Stimulated activated CD8-positive, alpha-beta memory T cell treated with anti-CD3 and anti-CD28 coated beads, Interleukin-2, amount 100 ng/mL, for 1 hour (primary cell): ENCODE measurements at places on chromosomes 1 and 21.

DNA sequence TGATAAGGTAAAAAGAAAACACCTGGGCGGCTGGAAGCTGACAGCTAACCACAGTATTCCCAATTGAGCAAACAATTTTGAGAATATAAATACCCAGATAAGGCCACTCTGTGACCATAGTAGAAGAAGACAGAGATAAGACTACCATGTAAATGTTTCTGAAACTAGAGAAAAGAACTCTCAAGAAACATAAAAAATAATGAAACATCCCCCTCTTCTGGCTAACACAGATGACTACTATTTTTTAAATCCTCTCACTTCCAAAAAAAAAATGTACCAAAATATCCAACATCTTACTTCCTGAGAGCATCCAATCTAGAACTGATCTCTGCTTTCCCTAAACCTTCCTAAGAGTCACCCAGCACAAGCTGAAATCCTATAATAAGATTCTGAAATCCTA is 125.9 kb downstream of the HFM1 start:
- DNase-seq: no peak

DNA sequence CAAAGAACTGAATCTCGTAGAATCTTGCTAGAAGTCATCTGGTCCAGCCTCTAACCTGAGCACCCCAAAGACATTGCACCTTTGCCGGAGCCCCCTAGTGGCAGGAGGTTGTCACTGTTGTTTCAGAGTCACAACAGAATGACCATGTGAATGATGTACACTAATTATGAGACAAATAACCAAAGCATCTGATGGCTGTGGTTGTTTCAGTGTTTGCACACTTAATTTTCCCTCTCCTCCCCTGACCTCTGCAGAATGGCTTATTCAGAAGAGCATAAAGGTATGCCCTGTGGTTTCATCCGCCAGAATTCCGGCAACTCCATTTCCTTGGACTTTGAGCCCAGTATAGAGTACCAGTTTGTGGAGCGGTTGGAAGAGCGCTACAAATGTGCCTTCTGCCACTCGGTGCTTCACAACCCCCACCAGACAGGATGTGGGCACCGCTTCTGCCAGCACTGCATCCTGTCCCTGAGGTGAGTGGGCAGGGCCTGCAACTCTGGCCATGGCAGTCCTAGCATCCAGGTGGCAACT is 26.4 kb downstream of the TRAF5 start:
- peak; percentile 20 for DNase-seq

- DNase-seq: no peak
Measured at GRCh38 chr1:192108161-192108560, 50.1 kb upstream of the RGS18 start.

DNA sequence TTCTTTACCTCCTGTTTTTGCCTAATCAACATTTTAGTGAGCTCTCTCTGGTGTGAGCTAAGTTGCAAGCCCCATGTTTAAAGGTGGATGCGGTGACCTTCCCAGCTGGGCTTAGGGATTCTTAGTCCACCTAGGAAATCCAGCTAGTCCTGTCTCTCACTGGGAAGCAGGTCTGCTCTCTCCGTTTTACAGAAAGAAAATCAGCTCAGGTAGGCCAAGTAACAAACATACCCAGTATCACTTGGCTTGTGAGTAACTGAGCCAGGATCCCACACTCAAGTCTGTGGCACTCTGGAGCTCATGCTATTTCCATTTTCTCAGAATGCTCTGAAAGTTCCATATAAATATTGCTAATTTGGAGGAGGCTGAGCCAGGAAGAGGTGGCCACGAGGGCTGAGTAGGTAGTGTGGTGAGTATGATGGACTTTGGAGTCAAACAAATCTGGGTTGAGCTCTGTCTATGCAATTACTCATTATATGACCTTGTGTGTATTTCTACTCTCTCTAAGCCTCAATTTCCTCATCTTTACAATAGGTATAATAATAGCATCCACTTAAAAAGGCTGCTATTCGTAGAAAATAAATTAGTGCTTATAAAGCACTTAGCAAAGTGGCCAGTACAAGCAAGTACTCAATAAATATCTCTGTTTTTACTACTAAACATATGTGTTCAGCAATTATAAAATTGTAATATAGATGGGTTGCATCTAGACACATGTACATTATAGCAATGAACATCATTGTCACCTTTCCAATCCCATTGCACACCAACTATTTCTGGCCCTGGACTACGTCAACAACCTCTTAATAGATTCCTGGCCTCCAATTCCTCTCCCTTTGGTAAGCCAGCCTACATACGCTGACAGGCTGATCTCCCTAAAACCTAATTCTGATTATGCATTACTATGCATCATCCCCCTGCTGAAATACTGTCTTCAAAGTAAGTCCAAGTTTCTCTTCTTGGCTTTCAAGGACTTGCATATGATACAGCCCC is 32.7 kb upstream of the DHCR24 start:
- DNase-seq: no peak

DNA sequence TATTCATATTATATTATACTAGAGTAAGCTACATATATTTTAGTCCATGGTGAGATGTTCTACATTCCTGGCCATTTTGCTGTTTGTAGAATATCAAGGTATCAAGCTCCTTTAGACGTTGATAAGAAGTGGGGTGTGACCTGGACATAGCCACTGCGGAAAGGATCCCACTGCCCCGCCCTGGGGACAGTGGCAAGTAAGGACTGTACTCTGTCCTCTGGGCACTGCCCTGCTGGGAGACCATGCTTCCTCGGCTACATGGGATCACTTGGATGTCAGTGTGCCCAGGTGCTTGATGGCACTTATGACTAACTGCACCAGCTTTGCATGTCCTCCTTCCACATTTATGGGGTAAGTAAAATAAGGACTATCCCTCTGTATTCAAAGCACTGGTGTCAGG is 46.3 kb upstream of the NTPCR start:
- no peak for DNase-seq

- DNase-seq: no peak
Measured at GRCh38 chr1:150282558-150282958, 204 bp downstream of the CIART start.

GRCh38 chr1:19073311-19074186 is 117.1 kb upstream of the IFFO2 start:
- DNase-seq: no peak

DNA sequence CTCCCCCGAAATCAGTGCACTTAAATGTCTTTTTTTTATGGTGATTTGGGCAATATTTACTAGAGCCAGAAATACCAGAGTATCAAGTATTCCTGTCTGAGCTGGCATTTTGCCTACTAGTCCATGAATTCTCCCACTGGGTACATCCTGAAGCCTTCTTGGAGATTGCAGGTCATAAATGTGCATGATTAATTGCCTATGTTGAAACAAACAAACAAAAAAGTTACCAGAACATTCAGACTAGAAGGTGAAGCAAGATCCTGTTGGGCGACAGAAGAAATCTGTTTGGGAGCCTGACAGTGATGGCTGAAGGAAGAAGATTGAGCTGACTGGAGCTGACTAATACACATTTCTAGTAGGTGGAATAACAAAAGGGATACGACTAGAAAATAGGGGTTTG is 127.4 kb upstream of the NRIP1 start:
- no peak for DNase-seq

- no peak for DNase-seq
Measured at GRCh38 chr1:110477041-110477440, 26.1 kb downstream of the PROK1 start.

DNA sequence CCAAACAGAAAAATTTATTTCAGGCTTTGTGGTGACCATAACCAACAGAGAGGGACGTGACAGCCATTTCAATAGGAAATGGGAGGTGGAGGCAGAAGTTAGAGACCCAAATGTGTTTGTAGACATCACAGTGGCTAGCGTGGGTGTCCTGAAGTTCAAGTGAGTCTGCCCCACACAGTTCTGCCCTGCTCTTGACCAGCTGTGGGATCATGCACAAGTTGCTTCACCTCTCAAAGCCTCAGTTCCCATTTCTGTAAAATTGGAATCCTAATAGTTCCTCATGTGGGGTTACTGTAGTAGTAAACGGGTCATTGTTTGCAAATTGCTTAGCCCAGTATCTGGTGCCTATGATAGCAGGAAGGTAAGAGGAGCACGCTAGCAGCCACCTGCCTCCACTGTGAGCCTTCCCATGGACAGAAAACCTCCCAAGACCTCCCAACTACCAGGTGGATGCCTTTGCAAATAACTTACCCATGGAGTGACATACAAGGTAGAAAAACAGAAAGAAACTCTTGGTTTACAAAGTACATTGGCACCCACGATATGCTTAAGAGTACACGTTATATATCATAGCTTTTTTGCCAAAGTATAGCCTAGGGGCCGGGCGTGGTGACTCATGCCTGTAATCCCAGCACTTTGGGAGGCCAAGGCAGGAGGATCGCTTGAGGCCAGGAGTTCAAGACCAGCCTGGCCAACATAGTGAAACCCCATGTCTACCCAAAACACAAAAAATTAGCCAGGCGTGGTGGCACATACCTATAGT is 29.1 kb downstream of the FHAD1 start:
- no peak for DNase-seq

- DNase-seq: no peak
Measured at GRCh38 chr1:20682571-20683236, 21.5 kb upstream of the DDOST start.
